Upper lobe of left lung (tissue), 6 donors: ENCODE measurements at places on chromosomes 1 and 21. TPM values are rescaled to one million over a fixed set of nuclear protein-coding genes. Genes with fewer than 3 reads are reported as not detected.

DNA sequence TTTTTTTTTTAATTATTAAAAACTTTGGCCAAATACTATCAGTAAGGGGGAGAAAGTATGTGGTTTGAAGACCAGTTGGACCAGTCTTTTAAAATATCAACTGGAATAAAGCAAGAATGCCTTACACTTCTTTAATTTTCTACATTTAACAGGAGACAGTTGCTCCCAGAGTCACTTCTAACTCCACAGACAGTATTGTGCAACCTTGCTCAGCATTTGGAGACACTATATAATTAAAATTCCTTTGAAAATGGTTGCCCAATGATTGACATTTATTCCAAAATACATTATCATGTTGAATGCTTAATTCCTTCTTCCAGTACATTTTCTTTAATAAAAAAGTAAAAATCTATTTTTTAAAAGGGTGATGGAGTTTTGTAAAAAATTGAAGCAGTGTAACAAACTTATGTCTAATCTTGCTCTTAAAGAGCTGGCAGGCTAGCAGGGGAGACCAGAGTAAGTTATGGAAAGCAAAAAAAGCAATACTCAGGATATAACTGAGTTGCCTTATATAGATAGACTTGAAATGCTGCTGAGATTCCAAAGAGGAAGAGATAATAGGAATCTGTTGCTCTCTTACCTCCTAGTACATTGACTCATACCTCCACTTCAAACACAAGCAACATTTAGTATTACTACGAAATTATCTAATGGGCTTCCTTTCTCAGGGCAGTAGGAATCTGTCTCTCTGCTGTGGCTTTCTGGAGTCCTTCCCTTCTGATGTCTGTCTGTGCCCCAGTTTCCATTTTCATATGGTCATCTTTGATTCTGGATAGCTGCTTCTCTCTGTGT lies 69.7 kb upstream of the RGL1 start:
- no peak for DNase-seq

DNA sequence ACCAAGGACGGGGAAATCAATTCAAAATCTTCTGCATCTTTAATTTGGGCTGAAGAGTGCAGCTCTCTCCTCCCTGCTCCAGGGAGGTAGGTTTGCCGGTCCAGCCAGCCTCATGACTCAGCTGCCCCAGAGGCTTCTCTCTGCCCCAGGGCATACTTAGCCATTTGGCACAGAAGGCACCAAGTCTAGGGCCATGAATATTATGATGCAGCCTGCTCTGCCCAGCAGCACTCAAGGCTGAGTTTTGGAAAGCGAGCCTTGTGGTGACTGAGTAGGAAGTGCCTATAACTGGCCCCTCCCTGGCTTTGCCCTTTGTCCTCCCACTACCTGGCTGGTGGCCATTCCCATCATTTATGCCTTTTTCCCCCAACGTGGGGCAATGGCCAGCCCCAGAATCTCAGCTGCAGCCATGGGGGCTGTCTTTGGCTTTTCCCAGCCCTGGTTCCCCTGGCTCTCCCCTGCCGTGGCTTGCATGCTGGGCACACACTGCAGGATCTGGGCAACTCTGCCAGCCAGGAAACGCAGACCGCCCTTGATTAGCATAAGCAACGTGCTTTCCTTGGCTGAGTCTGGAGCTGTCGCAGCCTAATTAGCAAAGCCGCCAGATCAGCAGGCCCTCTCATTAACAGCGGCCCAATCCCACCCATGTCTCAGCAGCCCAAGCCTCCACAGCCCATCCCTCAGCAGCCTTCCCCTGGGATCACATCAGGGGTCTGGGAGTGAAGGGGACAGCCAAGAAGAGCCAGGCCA lies 258.6 kb upstream of the TMEM51 start:
- DNase-seq: no peak

DNA sequence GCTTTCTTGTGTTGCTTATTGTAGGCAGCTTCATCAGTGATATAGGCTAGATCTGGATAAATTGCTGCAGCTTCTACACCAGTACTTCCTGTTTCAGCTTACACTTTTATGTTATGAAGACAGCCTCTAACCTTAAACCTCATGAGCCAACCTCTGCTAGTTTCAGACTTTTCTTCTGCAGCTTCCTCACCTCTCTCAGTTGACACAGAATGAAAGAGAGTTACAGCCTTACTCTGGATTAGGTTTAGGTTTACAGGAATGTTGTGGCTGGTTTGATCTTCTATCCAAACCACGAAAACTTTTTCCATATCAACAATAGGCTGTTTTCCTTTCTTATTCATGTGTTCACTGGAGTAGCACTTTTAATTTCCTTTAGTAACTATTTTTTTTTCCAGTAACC lies 76.9 kb upstream of the RNPC3 start:
- no peak for DNase-seq

- no peak for DNase-seq
Observed at GRCh38 chr1:22208268-22208972, 65.5 kb upstream of the WNT4 start.

GRCh38 chr1:31521761-31522555 lies 54.4 kb upstream of the TINAGL1 start:
- no peak for DNase-seq

DNA sequence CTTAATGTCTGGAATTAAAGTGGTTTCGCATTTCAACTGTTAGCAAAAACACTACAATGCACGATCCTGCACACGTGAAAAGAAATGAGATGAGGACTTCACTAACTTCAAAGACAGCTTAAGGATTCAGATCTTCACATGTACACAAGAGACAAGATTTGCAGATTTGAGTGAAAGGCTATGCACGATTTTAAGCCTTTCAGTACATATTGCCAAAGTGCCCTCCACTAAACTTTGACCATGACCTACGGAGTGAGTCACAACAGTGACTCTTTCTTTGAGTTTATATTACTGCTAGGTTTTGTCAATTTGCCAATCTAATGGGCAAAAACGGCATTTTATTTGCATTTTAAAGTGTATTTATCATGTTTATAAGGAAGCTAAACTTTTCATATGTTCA lies 41.2 kb upstream of the CR1L start:
- DNase-seq: no peak

DNA sequence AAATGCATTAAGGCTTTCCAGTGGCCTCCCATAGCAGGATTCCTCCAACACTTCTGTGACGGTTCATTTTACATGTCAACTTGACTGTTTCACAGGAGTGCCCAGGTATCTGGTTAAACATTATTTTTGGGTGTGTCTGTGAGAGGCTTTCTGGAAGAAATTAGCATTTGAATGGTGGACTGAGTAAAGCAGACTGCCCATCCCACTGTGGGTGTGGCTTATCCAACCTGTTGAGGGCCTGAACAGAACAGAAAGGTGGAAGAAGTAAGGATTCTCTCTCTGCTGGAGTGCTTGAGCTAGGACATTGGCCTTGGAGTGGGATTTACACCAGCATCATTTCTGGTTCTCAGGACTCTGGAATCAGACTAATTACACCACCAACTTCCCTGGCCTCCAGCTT lies 85.6 kb downstream of the RGS7 start:
- DNase-seq: peak; percentile 28

GRCh38 chr1:6570987-6571386 lies 8.8 kb upstream of the ZBTB48 start:
- DNase-seq: no peak

DNA sequence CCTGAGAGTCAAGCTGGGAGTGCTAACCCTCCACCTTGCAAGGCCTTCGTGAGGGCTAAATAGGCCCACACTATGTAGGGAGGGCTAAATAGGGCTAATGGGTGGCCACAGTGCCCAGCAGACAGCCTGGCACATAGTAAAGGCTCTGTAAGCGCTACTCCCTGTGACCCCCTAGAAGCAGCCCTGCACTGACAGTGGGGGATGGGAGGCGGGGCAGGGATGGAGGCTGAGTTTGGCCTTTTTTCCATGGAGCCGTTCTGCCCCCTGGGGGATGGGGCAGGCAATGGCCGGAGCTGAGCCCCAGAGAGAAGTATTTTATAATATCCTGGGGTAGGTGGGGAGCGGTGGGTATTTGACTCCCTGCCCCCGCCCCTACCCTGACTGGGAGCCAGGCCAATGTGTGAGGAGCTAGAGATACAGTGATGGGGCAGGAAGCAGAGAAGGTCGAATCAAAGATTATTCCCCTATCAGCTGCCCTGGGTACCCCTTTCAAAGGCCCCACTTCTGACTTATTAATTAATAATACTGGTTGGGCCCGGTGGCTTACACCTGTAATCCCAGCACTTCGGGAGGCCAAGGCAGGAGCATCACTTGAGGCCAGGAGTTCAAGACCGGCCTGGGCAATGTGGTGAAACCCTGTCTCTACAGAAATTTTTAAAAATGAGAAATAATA lies 42.3 kb downstream of the LACTBL1 start:
- DNase-seq: peak; percentile 21

DNA sequence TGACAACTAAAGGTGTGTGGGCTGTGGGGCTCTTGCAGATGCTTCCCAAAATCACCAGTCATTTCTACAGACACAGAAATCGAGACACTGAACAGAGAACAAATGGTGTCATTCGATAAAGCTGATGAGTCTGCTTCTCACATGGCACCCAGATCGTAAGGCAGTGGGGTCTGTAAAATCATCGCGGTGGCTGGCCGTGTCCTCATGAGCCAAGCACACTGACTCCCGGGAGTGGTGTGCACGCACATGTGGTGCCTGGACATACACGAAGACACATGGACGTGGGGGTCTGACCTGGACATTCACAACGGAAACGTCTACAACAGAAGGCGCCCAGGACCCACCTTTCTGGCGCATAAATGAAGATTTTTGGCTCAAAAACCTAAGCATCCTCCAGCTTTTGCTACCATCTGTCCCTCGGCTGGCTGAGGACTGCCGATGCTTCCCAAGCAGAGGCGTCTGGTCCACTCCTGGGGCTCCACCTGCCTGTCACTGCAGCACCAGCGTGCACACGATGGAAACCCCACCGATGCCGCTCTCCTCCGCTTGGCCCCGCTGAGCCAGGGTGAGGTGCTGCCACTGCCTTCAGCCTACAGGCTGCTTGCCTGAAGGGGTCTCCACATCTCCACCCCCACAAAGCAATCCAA lies 6.8 kb downstream of the SMIM1 start:
- DNase-seq: no peak

GRCh38 chr1:207817166-207817565 lies 65.3 kb downstream of the CD46 start:
- DNase-seq: no peak

DNA sequence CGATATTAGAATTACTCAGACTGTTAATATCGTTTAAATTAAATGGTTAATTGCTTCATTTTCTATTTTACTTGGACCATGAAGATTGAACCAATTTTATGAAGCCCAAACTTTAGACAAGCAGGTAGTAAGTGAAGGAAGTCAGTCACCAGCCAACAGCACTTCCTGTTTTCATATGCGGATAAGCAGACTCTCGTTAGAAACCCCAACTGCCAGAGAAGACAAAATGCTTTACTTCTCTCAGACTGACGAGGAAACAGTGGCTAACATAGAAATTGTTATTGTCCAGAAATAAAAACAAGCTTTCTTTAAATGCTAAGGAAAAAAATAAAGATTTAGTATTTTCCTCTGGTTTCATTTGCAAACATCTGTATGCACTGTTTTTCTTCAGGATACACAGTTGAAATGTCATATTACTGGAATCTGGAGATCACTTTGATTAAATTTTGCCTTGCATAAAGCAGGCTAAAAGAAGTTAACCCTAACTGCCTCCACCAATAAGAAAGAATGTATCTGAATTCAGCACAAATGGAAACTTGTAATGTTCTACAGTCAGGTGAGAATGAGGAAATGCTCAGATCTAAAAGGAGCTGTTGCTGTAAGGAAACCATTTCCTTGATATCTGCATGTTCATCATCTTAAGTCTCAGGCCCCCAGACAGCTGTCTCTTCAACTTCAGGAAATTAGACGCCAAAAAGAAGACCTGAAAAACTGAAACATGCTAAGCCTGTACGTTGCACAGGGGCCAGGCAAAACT lies 129.8 kb upstream of the SAMSN1 start:
- peak; percentile 48 for DNase-seq

DNA sequence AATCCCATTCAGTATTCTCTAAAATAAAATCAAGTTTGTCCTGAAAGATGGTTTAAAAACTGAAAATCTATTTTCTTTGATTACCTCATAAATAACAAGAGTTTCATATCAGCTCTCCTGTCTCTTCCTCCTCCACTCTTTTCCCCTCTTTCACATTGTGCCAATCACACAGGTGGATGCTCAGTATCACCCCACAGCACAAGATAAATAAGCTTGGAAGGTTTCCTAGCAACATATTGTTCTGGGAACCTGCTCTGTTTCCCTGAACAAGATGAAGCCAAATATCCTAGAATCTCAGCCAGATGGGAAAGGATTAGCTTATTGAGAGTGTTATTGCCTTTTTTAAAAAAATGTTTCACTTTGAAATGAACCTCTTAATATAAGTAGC lies 45.7 kb upstream of the CACYBP start:
- DNase-seq: no peak

GRCh38 chr1:187074445-187075048 lies 245.8 kb downstream of the PLA2G4A start:
- DNase-seq: no peak

DNA sequence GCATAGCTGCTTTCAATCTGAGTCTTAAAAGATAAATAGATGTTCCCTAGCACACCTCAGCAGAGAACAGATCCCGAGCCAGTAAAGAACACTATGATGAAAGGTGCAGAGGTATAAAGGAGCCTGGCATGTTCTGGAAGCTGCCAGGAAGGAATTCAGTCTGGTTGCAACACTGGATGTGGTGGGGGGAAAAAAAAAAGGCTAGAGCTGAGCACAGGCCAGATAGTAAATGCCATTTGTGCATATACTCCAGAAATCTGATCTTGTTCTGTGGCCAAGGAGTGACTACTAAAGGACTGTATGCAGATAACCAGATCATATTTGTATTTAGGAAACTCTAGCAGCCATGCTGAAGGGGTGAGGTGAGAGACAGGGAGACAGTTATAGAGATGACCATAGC lies 240.3 kb downstream of the VAV3 start:
- no peak for DNase-seq

Gene HSPA6
- 19.6 TPM for total RNA-seq

Gene VWA5B1
- not detected for total RNA-seq

Gene SPAG17
- total RNA-seq: 46.1 TPM

Gene OR2W3
- 0.31 TPM for total RNA-seq

Gene TMCC2
- total RNA-seq: 7.2 TPM
